ENCODE measurements at places on chromosomes 2 and 18. TPM values are rescaled to one million over a fixed set of nuclear protein-coding genes. Genes with fewer than 3 reads are reported as not detected.

DNA sequence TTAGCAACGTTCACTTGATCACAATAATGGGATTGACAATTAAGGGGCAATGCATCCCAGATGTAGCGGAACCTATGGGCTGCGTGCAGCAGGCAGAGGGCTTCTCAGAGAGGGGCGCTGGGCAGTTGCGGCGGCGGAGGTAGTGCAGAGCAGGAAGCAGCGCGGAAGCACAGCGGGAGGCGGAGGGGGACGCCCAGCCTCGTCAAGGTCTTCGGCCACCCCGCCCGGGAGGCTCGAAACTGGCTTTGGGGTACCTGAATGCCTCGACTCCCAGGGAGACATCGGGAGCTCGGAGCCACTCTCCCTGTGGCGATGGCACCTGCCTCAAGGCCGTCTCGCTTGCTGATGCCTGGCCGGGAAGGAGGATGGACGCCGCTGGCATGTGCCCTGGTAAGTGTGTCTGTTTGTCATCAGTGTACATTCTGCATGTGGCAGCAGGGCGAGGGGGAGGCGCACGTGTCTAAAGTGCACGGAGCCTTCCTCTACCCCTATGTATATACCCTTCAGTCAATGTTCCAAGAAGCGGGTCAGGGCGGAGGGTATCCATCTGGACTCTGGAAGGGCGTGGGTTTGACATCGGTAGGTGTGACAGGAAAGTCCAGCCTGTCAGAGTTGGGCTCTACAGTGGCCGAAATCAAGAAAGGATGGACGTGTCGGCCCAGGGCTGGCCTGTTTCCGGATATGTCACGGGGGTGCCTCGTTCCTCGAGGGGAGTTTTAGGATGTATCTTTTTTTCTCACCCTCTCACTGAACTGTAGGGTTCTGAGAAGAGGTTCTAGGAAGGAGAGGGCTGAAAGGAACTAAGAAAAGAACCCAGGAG is 7.5 kb upstream of the SP9 start:
- DNase-seq, result no peak

Gene TMBIM1
- total RNA-seq, result 229 TPM

DNA sequence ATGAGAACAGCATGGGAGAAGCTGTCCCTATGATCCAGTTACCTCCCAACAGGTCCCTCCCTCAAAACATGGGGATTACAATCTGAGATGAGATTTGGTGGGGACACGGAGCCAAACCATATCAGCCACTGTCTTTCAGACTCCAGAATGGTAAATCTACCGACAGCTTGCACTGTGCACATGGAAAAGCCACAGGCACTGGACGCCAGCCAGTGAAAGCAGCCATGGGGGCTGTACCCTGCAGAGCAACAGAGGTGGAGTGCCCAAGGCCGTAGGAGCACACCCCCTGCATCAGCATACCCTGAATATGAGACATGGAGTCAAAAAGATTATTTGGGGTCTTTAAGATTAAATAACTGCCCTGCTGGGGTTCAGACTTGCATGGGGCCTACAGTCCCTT is 218.4 kb downstream of the PDE1A start:
- DNase-seq, result no peak

Gene CRYGB
- total RNA-seq, result not detected

Gene ABCB11
- total RNA-seq, result not detected

DNA sequence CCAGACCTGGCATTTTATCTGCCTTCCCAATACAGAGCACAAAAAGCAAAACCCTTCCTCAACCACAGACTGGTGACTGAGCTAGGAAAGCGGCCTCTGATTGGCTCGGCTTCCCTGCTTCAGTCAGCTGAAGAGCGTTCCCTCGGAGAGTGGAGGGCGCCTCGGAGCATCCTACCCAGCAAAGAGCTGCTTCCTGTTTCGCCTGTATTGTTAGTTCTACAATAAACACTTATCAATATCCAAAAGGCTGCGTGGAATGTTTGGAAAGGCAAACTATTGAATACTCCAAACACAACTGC is 125.0 kb downstream of the CACNB4 start:
- DNase-seq, result no peak

Gene CDH19
- not detected for total RNA-seq

Gene RESP18
- total RNA-seq, result not detected

DNA sequence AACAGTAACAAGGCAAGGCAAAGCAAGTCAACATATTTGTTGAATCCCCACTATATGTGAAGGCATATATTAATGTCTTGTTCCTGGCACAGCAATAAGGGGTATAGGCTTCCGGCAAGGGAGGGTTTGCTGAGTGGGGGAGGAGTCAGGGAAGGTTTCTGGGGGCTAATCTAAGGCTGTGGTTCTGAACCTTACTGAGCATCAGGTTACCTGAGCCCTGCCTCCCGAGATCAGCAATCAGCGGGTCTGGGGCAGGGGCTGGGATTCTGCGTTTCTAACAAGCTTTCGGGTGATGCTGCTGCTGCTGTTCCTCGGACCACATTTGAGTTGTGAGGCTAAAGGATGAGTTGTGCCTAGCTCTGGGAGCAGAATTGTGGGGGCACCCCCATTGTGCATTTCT is 401.7 kb upstream of the SPRED2 start:
- no peak for DNase-seq
